GM12891 (cell line): ENCODE measurements at places on chromosomes 2 and 18.

DNA sequence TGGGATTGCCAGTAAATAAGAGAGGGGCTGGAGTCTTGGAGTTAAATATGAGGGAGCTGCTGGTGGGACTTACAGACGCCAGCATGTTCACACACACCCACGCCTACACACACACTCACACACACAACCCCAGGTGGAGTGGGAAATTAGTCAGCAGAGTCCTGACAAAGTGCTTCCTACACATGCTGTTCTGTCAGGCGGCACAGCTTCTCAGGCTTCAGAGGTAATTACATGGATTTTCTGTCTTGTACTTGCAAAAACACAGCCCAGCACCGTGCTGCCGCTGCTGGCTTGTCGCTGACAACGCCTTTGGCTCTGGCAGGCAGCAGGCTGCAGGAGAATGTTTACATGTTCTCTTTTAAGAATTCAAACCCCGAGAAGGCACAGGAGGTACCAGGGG, 1186.3 kb upstream of the CELF4 start:
- DNase-seq: no peak

DNA sequence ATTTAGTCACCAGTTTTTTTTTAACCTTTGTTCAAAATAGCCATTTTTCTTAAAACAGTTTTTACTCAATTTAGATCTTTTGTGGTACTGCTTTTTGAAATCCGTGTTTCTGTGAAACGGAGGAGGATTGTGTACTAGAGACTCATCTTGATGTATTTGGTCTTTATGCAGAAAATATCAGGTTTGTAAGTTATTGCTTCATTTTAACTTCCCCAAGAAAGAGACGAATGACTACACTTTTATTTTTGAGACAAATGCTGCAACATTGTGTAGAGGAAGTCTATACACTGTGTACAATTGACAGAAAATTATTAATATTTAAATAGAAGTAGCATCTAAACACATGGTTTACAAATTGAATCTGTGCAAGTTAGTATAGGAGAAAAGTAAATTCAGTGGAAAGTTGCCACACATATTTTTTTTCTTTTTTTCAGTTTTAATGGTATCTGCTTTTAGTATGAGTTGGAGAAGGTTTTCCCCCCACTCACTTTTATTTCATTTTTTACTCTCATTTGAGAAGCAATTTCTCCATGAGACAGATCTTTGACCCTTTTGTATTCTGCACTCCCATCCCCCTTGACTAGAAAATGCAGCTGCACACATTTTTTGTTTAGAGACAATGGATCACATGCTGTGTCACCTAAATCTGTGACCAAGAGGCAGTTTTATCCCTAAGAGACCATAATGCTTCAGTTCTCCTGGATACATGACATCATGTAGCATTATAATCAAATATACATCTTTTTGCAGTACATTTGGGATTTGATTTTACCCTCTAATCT, 200.8 kb upstream of the STON1 start:
- DNase-seq: no peak

DNA sequence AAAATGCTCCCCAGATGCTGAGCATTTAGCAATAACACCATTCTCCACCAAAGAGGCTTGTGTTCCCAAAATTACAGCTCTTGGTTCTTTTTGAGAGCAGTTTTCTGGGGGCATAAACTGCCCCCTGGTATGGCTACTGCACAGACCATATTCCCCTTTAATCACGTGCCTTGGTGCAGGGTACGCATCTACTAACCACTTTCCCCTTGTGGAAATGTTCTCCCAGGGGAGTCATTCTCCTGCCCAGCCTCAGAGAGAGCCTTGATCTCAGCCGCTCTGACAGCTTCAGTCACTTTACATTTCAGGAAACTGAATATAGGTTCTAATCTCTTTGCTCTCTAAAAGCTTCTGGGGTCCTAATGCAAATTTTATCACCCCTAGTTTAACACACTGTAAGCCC, 44.7 kb upstream of the EML6 start:
- no peak for DNase-seq

DNA sequence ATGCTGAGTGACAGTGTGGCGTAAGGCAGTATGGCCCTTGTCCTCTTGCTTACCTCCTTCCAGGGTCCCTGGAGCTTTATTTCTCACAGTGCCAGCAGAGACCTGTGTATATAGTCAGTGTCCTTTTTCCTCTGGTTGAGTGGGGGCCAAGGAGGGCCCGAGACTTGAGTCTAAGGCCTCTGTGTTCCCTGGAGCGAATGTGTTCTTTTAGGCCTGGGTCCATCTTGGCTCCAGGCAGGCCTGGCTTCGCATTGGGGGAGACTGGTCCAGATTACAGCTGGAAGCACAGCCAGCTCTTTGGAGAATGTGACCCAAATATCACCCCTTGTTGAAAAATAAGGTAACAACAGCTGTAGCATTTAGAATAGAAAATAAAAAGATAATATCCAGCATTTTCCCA, 5.0 kb downstream of the VAMP5 start:
- no peak for DNase-seq

DNA sequence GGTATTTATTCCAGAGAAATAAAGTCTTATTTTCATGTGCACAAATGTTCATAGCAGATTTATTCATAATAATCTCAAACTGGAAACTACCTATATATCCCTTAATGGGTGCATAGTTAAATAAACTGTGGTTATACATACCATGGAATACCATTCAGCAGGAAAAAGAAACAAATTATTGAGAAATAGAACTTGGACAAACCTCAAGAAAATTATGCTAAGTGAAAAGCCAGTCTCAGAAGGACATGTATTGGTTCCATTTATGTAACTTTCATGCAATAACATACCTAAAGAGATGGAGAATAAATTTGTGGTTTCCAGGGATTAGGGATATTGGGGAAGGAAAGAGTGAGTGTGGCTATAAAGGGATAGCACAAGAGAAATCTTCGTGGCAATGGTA, 452.6 kb downstream of the SETBP1 start:
- DNase-seq: no peak

DNA sequence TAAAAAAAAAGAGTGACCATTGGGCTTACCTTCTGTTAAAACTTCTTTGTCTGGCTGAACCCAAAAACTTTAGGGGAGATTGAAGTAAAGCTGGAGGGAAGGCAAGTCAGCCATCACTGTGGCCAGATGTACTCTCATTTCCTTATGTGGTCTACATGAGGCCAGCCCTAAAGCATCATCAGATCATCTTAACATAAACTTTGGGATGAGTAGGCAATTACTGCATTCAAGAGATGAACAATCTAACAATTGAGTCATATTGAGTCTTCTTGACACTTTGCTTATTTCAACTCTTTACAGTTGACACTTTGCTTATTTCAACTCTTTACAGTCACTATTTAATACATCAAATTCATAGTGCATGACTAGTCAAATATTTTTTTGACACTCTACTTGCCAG, 155.6 kb downstream of the QPCT start:
- no peak for DNase-seq

GRCh38 chr2:15457868-15458267, 103.3 kb downstream of the NBAS start:
- DNase-seq: no peak

DNA sequence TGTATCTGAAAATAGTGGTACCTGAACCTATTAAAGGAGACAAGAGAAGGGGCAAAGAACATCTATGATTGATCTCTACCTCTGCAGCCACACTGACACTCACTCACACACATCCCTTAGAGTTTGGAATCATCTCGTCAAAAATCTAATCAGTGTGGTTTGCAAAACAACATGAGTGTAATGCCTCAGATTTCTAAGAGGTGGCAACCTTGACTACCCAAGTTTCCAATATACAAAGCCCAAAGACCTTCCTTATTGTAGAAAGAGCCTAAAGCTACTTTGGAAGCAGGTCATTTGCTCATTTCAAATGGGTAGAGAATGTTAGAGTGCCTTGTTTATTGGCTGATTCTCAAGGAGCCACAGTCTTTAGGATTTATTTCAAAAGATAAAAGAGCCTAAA, 444.9 kb downstream of the ARHGAP15 start:
- DNase-seq: no peak

- DNase-seq: no peak
Measured at GRCh38 chr18:63322908-63323634, 3.5 kb upstream of the BCL2 start.

DNA sequence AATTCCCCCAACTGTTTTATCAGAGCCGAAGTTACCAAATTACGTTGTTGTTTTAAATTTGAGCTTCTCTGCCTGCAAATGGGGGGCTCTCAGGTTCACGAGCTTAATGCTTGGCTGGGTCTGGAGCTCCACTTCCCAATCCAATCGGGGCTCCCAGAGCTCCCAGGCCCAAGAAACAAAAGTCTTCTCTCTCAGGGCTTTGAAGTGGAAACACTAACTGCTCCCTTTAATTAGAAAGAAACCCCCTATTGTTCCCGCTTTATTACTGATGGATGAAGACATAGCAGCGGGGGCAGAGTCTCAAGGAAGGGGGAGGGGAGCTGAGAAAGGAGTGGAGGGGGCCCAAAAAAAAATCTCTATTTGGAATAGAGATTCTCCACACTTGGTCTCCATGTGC, 15.6 kb upstream of the PKDCC start:
- DNase-seq: no peak
